Stimulated activated CD4-positive, alpha-beta T cell treated with anti-CD3 and anti-CD28 coated beads, Interleukin-12 subunit alpha, Interleukin-12 subunit beta, amount 100 ng/mL, for 4 hours (primary cell): ENCODE measurements at places on chromosomes 1 and 21.

GRCh38 chr1:110035236-110035752 lies 870 bp downstream of the STRIP1 start:
- no peak for DNase-seq

GRCh38 chr1:50027794-50028193 lies 4.0 kb upstream of the AGBL4 start:
- DNase-seq, result no peak

GRCh38 chr1:236301080-236301957 lies 19.6 kb upstream of the ERO1B start:
- DNase-seq, result no peak

GRCh38 chr1:15693371-15693770 lies 9.3 kb downstream of the PLEKHM2 start:
- DNase-seq, result no peak

GRCh38 chr1:45205011-45205909 lies 1.1 kb downstream of the ZSWIM5 start:
- peak; percentile 8 for DNase-seq

DNA sequence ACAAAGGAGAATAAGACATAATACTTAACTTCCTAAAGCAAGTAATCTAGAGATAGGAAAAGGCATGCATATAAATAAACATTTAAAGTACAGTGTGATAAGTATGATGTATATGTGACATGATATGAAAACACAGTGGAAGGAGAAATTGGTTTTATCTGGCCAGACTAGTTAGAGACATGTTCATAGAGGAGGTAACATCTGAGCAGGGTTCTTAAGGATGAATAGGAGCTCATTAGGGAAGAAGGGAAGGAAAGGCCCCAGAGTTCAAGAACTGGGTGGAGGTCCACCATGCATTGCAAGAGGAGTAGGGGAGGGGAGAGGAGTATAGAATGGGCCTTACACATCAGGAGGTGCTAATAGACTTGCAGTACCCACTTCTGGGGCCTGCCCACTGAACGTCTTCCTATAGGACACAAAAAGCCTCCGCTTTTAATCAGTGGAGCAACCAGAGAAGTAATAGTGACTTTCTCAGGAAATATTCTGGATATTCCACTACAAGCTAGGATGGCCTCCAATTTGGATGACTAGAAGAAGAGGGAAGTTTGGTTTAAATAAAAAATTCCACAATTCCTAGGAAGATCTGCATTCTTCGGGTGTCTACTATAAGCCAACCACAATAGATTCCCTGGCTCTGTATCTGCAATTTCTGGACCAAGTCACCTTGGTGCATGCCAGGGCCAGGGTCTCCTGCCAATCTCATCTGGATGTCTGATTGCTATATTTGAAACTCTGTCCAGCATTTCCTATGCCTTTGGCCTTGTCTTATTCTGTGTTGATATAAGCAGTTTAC lies 41.9 kb downstream of the NGF start:
- no peak for DNase-seq

DNA sequence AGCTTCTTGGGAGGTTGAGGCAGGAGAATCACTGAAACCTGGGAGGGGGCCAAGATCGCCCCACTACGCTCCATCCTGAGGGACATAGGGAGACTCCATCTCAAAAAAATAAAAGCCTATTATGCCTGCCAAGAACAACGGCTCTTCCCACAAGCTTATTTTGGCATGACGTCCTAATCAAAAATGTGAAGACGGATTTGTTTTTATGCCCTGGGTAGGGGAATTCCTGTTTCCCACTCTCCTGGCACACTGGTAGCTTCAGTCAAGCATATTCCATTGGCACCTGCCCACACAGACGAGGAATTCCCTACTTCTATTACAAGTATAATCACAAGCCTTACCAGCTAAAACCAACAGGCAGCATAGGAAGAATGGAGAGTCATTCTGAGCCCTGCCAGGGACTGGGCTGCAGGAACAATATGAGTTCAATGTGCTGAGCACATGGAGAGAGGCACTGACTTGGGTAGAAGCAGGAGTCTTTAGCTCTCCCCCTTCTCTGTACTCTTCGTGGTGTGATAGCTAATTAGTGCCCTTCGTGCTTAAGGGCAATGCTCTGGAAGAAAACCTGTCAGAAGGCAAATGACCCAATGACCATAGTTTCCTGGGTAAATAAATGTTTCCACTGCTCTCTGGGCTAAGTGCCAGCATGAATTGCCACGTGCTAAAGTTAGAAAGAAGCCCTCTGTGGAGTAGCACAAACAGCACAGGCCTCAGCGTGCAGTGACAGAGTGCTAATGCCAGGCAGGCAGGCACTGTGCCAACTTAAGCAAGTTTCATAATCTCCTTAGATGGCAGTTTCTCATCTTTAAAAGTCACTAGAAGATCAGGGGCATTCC lies 16.8 kb downstream of the TNFSF4 start:
- no peak for DNase-seq

- DNase-seq, result no peak
Observed at GRCh38 chr1:5717031-5717682, 275.1 kb downstream of the NPHP4 start.

- no peak for DNase-seq
Observed at GRCh38 chr1:116494353-116494692, 76.5 kb downstream of the CD58 start.

GRCh38 chr21:28439788-28440187 lies 552.9 kb downstream of the LTN1 start:
- DNase-seq, result no peak

GRCh38 chr1:151537112-151537511 lies 3.0 kb upstream of the TUFT1 start:
- DNase-seq, result no peak

GRCh38 chr21:42467140-42467983 lies 28.7 kb downstream of the RSPH1 start:
- DNase-seq, result no peak

DNA sequence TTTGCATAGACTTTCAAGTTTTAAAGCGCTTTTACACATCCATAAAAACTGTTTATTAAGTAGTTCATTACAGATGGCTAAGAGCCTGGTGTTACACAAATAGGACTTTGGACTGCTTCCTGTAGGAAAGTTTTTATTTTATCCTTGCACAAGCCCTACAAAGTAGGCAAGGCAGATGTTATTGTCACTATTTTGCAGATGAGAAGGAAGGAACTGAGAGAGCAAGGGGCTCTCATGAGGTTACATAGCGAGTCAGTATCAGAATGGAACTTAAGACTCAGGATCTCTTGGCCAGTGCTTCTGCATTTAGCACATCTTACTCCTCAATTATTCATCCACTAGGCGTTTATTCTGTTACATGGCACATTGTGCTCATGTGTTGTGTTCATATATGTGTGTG lies 2.6 kb upstream of the MAPKAPK2 start:
- no peak for DNase-seq

GRCh38 chr1:105591681-105592080 lies 1464.8 kb upstream of the PRMT6 start:
- no peak for DNase-seq

DNA sequence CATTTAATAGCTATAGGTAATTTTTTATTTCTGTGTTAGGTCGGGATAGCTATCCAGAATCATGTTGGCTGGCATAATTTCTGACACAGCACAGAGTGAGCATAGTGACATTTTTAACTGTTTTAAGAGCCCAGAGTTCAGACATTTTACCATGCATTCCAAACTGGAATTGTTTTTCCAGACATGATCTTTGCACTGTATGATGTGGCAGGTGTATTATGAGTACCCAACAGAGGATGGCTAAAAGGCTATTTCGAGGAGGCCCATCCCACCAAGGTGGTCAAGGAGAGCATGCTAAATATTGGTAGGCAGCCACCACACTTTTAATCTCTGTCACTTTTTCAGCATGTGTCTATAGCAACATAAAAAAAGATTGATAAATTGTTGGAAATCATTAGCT lies 137.3 kb upstream of the ST6GALNAC5 start:
- no peak for DNase-seq

GRCh38 chr1:203954788-203955552 lies 93.6 kb downstream of the SNRPE start:
- DNase-seq, result no peak

GRCh38 chr1:70666381-70667140 lies 255.5 kb downstream of the CTH start:
- no peak for DNase-seq

DNA sequence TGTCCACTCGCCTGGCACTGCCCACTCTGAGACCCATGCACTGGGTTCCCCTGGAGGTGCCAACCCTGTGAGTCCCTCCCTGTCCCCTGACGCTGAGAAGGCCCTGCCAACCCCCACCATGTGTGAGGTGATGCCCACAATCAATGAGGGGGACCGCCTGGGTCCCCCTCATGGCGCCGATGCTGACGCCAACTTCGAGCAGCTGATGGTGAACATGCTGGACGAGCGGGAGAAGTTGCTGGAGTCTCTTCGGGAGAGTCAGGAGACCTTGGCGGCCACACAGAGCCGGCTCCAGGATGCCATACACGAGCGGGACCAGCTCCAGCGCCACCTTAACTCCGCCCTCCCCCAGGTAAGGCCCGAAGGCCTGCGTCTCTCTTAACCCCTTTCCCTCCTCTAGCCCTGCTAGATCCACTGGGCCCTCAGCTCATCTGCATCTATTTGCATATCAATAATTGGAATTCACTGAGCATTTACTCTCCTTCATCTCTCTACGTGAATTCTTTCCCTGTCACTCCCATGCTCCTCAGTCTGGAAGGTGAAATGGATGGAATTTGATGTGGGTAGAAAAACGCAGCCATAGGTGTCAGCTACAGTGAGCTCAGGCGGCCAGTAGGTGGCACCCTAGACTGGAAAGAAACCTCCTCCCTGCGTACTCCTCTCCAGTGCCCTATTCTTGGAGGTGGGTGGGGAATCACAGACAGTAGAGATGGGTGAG lies 12.8 kb downstream of the PPFIA4 start:
- peak; percentile 67 for DNase-seq

GRCh38 chr1:36625253-36625934 lies 142.7 kb upstream of the CSF3R start:
- no peak for DNase-seq

- DNase-seq, result peak; percentile 50
Observed at GRCh38 chr1:231866392-231867331, 240.1 kb downstream of the DISC1 start.

DNA sequence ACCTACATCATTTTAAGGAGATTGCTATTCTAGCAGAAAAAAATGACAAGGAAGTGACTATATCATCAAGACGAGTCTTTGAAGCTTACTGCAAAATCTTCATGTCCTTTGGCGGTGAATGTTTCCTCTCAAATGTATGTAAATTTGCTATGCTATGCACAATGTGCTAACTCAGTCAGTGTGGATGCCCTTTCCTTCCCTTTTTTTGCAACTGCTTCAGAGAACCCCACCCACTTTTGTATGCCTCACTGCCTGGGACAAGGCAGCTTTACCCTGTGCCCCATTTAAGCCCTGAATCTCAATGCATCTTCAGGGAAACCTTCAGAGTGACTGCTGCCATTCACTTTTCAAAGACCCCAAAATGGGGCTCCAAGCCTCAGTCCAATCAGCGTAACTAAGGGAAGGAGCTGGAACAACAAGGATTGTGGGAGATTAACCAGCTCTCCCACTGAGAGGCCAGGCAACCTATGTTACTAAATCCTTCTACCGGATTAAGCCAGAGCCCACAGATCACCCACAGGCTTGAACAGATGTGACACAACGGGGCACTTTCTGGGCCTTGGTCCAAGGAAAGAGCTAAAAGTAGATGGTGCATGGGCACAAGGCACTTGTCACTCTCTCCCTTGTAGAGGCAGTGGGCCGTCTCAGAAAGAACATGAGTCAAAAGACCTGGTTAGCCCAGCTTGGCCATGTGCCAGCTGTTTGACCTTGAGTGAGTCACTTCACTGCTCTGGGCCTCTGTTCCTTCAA lies 154.4 kb downstream of the PLPP3 start:
- DNase-seq, result no peak

- no peak for DNase-seq
Observed at GRCh38 chr1:190320952-190321351, 156.7 kb downstream of the BRINP3 start.

DNA sequence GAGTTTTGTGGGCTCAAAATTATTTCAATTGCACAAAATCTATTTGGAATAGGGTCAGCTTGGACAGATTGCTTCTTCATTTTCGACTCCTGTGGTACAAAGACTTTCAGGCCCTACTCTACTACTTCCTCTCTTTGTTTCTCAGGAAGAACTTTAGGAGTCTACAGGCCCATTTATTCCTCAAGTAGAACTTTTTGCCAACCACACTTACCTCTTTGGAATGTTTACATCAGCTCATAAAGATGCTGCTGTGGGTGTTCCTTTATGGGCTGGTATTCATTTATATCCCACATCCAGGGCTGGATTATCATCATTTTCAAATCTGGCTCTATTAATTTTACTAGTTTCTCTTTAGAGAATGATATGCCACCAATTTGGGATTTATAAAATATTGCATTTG lies 46.3 kb upstream of the TNFSF18 start:
- no peak for DNase-seq

- DNase-seq, result no peak
Observed at GRCh38 chr1:40313329-40313957, 3.6 kb downstream of the COL9A2 start.

- DNase-seq, result no peak
Observed at GRCh38 chr1:86233403-86233802, 76.8 kb upstream of the COL24A1 start.

GRCh38 chr1:150961756-150962155 lies 12.9 kb downstream of the CERS2 start:
- DNase-seq, result no peak

- no peak for DNase-seq
Observed at GRCh38 chr1:41742219-41742618, 176.5 kb downstream of the HIVEP3 start.
